ENCODE measurements at places on chromosomes 11 and 22.

DNA sequence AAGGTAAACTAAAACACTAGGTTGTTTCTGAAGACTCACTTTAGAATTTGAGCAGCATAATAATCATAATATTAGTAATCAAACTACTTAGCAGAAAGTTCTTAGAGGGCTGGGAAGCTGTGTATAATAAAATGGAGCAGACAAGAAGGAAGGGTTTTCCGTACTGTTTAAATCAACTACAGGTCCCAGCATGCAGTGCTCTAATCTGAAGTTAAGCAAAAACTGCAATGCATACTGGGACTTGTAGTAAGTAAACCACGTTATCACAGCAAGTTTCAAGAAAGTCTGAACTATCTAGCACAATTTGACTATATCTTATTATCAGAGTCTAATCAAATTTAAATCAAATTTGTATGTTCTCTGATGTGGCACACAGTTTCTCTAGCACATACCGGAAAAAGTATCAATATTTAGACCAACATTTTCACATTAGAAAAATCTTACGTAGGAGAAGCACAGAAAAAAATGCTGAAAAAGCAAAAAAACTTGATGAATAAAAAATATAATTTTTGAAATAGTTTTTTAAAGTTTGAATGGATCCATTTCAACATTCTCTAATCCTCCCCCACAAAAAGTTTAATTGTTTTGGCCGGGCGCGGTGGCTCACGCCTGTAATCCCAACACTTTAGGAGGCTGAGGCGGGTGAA lies 8.2 kb downstream of the PHF21A start:
- DNase-seq, result peak; percentile 88

- no peak for DNase-seq
Measured at GRCh38 chr11:70241709-70242108, 28.8 kb upstream of the PPFIA1 start.

GRCh38 chr11:8917157-8917825 lies 6.3 kb downstream of the AKIP1 start:
- DNase-seq, result no peak

- DNase-seq, result no peak
Measured at GRCh38 chr11:33303541-33303940, 46.4 kb downstream of the HIPK3 start.

DNA sequence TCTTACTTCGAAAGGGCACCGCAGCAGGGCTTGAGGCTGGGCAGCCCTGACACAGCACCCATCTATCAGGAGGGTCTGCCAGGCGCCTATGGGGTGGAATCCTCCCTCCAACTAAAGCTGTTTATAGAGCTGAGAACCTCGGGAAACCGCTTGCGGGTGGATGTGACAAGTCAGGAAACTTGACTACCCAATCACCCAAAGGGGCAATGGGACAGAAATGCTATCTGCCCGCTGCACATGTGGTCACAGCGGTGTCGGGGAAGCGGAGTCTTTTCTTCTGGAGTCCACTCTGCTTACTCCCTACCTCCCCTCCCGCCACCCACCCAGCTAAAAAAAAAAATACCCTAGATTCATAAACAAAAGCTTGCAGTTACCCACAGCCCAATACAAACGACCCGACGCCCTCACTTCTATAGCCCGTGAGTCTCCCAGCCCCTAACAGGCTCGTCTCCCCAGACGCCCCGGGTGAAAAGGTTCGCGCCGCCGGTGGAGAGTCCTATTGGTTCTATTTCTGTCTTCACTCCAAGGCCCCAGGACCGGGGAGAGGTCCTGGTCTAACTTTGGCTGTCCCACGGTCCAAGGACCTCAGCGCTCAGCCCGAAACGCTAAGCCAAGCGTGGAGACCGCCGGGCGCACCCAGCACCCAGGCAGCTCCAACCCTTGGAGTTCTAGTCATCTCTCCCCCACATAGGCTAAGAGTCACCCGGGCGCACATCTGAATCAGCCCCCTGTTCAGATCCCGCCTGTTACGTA lies 1.4 kb downstream of the TRPC6 start:
- DNase-seq, result no peak

DNA sequence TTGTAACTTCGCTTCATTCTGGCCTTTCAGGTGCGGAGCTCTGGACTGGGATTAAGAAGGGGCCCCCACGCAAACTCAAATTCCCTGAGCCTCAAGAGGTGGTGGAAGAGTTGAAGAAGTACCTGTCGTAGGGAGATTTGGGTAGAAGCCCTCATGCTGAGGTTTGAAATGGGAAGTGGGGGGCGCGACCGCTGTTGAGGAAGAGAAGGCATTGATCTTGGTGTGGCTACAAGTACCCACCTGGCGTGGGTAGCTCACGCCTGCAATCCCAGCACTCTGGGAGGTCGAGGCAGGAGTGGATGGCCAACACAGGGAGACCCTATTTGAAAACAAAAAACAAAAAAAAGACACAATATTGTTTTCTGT lies 779 bp downstream of the SELENOH start:
- DNase-seq, result no peak

GRCh38 chr11:64803158-64803845 lies at the start of gene MAP4K2:
TSS of gene MAP4K2 (minus strand) at chr11:64803214. CDS start at chr11:64803149, 65 bp downstream.
- peak; percentile 92 for DNase-seq

GRCh38 chr11:1235306-1235900 lies 12.5 kb downstream of the MUC5B start:
- DNase-seq, result no peak

DNA sequence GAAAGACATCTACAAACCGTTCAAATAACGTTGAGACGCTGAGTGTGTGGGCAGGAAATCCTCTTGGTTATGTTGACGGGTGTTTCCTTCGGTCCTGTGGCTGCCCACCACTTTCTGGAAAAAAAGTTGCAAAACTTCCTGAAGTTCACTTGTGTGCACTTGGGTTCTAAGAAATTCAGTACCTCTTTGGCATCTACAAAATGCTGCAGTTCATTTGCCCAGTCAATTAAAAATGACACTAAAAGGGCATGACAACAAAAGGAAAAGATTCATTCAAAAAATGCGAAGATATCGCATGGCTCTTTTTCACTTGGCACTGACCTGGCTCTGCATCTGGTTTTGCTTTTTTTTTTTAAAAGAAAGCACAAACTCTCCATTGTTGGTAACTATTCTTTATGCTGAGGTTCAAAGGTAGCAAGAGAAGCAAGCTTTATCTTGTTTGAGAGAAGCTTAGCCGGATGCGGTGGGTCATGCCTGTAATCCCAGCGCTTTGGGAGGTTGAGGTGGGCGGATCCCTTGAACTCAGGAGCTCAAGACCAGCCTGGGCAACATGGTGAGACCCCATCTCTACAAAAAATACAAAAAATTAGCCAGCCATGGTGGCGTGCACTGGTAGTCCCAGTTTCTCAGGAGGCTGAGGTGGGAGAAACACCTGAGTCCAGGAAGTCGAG lies 10.6 kb upstream of the XBP1 start:
- DNase-seq, result no peak

- no peak for DNase-seq
Measured at GRCh38 chr22:35361001-35361558, 19.8 kb upstream of the HMOX1 start.

DNA sequence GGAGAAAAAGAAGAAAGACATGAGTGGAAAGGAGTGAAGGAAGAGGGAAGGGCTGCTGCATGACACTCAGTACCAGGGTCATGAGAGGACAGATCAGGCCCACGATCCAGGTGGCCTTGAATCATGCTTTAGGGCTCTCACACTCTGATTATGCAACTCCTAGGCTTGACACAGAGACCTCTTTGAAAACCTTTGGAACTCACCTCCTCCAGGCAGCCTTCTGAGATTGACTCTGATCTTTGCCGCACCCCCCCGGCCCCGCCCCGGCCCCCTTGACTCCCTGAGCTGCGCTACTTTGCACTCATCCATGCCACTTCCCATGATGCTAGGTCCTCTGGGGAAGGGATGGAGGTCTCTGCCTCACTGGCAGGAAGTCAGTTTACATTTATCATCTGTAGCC lies 10.7 kb downstream of the PTPN5 start:
- no peak for DNase-seq

DNA sequence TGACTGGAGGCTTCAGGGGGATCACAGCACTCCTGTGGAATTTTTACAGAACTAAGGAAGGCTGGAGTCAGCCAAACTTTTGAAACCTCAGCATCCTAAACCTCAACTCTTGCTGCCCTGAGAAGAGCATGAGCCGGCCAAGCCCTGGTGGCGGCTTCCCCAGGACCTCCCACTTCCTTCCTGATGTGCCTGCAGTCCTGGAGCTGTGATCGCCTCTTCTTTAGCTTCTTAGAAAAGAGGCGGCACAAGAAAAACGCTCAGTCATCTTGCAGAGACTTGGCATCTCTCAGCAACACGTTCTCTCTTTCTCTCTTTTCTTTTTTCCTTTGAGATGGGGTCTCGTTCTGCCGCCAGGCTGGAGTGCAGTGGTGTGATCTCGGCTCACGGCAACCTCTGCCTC lies 40.4 kb upstream of the AMPD3 start:
- DNase-seq, result no peak

- DNase-seq, result no peak
Measured at GRCh38 chr11:67649634-67650510, 658 bp downstream of the ACY3 start.

GRCh38 chr22:25802018-25802417 lies 60.0 kb downstream of the MYO18B start:
- no peak for DNase-seq

GRCh38 chr22:30216710-30217109 lies 29.8 kb downstream of the LIF start:
- peak; percentile 89 for DNase-seq

DNA sequence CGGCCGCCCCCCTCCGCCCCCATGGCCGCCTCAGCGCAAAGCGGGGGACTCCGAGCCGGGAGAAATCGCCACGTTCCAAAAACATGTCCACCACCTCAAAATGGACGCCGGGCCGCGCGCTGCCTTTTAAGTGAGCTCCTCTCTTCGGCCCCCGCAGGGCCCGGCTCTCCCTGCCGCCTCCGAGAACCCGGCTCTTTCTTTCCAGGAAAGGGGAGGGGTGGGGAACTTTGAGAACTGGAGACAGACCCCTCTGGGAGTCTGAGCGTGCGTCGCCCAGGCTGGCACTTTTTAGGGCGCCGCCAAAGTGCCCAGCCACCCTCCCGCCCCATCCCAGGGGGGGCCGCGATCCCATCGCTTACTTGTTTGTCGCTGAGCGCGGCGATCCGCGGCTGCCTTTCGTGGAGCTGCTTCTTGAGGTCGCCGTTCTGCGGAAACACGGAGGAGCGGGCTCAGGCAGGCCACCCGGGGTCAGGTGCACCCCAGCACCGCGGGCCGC lies 1.6 kb downstream of the PHF21B start:
- DNase-seq, result no peak

GRCh38 chr11:9075556-9075955 lies 15.8 kb downstream of the SCUBE2 start:
- no peak for DNase-seq
